Mesothelial cell of epicardium (in vitro differentiated cells): ENCODE measurements at places on chromosomes 2 and 18.

DNA sequence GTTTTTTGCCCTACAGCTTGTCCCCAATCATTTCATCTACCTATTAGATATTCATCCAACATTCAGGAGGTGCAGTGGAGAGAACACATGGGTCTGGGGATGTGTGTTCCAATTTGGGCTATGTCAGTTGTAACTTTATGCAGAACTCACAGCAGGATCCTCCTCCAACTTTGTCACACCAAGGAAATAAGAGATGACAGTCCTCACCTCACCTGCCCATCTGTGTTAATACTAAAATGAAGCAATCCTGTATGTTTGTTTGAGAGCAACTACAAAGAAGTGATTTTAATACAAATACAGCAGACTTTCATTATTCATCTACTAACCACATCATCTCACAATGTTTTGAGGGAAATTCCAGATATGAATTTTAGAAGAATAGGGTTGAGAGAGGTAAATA, 126.7 kb downstream of the ARHGAP15 start:
- DNase-seq, result no peak

DNA sequence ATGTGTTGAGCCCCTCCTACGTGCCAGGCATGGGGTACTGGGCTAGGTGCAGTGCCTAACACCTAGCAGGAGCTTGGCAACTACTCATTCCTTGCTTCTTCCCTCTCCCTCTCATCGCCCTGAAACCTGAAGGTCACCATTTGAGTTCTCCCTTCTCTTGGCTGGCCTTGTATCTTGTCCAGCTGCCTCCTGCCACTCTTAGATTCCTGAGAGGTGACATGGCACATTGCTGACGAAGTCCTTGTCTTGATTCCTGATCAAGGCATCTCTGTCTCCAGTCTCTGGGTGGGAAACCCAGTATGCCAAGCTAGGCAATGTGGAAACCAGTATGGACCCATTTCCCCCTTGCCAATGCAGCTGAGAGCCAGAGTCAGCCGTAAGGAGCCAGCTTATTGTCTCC, 9.0 kb upstream of the EFR3B start:
- DNase-seq, result no peak

DNA sequence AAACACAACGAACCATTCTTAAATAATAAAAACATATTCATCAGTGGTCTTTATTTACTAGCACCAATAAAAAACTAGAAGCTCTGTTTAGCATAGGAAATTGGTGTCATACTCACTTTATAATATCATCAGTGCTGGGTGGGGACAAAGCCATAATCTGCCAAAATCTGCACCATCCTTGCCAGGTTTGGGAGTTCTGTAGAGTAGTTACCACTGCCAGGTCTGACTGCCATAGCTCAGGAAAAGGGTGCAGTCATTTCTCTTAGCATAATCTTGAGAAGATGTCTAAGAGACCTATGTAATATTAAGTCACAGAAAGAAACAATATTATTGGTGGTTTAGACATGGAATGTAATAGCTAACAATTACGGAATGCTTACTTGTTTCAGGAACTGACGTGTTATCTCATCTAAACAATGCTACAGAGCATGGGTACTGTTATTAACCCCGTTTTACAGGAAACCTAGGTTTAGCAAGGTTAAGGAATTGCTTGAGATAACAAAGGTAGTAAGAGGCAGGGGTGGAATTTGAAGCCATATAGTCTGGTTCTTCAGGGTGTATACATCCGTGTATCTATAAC, 1.6 kb upstream of the MARCHF7 start:
- DNase-seq, result no peak

DNA sequence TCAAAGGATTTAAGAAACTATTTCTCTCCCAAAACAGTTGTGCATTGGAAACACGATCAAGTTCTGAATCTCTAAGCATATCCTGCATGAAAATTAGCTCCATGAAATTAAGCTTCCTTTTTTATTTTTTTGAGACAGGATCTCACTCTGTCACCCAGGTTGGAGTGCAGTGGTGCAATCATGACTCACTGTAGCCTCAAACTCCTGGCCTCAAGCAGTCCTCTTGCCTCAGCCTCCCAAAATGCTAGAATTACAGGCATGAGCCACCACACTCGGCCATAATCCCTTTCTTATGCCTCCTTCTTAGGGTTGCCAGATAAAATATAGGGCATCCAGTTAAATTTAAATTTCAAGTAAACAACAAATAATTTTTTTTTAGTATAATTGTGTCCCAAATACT, 124.4 kb downstream of the ARL4C start:
- no peak for DNase-seq

DNA sequence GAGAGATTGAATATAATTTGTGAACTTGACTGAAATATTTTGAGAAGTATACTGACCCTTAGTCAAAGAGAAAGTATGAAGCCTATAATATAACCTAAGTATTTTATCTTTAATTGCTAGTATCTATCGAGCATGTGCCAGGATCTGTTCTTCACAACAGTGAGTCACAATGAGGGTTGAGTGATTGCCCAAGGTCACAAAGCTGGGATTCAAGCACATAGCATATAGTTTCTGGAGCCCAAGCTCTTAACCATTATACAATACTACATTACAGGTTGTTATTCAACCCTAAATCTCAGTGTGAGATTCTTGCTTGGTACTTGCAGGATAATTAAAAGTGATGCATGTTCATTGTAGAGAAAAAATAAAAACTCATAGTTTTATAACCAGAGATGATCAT, 97.2 kb downstream of the RAB3GAP1 start:
- DNase-seq, result no peak

- no peak for DNase-seq
These were observed 168.1 kb upstream of the ID2 start for GRCh38 chr2:8513601-8514273.

- DNase-seq, result no peak
These were observed 462.1 kb downstream of the ERBB4 start for GRCh38 chr2:212076456-212076855.

DNA sequence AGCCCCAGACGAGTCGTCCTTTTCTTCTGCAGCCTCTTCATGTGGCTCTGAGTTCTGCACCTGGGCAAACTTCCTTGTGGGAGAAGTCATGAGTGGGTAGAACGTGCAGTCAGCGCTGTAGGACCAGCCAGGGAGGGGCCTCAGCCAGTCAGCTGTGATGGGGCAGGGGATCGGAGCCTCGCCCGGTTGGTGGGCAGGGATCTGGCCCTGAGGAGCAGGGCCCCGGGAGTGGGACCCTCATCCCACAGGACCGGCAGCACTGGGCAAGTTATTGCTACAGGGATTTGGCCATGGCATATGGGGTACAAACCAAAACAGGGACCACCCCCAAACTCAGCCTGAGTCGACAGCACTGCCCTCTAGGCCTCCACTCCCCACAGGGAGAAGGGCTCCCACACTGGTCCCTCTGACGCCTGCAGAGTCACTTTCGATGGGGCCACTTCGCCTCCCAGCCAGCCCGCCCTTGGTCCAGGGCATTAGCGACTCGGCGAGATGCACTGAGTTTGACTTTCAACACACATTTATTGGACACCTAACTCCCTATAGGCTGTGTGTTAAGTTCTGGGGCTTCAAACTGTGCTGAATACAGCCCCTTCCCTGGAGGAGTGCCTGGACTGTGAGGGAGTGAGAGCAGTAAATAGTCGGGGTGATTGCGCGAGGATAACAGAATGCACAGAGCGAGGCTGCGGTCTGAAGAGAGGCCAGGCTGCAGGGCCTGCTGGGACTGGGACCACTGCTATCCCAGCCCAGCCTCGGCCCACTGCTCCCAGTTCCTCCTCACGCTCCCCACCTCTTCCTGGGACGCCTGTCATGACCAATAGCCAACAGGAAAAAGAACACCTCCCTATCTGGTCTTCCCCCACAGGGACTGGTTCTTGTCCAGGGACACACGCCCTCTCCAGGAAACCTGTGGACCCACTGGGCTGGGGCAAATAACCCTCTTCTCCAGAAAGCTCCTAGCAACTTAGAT, 55.9 kb downstream of the SDC1 start:
- DNase-seq, result no peak

DNA sequence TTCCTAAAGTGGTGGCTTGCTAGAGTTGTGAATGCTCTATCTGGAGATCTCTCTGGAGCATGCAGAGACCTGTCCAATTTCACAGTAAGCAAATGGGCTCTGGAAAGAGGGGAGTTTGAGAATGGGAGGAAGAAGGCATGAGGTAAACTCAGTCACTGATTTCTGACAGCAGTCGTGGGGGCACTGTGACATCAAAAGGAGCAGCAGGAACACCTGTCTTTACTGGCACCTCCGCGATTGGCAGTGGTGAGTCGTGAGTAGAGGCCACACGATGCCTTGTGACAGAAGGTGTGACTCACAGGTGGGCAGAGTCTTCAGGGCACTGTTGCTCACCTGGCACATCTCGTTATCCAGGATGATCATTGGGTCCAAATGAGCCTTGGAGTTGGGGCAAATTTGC, 38.8 kb upstream of the CAVIN2 start:
- no peak for DNase-seq

DNA sequence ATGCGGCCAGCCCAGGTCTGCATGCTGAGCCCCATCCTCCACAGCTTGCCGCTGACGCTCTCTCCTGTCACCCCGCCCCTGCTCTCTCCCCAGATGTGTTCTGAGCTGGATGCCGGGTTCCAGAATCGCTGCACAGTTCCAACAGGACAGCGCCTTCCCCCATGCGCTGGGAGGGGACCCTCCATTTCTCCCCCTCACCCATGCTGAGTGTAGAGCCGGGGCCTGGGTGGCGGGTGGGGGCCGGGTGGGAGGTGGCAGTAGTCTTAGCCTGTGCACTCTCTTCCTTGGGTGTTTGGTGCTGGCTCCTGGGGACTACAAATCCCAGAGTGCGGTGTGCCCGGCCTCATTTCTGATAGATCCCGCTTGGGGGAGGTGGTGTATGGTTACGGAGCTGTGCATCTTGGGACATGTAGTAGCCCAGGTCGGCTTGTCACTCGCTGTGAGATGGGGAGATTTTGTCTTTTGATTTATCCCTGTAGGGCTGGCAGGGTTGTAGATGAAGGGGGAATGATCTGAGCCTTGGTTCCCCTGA, 6.8 kb downstream of the DNAJB2 start:
- DNase-seq, result no peak

- DNase-seq, result peak; percentile 20
These were observed 1.1 kb upstream of the DUSP2 start for GRCh38 chr2:96146153-96146880.

DNA sequence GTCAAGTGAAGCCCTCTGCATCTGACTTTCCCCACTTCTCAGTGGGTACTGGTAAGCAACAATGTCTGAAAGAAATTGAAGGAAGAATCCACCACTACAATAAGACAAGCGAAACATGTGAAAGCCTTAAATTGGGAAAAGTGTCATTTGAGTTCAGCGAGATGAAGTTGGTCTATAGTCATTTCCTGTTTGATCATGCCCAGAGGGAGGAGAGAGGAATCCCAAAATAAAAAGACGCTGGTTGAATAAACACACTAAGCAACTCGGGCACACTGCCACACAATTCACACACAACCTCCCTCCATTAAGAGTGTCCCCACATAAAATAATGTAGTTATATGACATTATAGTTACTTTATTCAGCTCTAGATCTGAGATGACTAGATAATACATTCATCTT, 166.1 kb downstream of the CBLN2 start:
- no peak for DNase-seq

DNA sequence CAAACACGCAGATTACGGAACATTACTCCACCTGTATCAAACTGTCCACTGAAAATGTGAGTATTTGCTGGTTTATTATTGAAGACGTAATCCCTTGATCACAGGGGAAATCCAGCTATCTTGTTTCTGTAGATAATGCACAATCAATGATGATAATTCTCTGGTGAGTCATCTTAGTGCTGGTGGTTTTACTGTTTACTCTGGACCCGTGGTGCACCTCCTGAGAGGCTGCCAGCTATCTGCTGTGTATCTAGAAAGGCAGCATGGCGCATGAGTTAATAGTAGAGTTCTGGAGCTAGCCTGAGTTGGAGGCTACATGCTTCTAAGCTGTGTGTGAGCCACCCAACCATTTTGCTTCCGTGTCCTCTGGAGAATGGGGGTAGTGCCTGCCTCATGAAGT, 6.5 kb downstream of the NCAPH start:
- no peak for DNase-seq

DNA sequence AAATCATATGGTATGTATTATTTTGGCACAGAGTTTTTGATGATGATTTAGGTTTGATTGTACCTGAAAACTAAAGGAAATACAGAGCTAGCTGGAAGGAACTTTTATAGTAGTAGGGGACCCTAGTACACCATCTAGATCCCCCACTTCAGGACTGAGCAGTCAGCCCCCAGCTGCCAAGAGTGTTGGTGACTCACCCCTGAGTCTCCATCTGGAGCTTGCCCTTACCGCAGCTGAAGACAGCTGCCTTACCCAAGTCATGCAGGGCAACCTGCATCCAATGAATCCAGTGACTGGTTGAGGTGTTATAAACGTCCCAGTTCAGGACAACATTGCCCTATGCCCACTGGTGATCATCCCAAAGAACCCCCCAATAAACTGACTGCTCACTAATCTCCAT, 15.3 kb downstream of the PMS1 start:
- DNase-seq, result no peak

DNA sequence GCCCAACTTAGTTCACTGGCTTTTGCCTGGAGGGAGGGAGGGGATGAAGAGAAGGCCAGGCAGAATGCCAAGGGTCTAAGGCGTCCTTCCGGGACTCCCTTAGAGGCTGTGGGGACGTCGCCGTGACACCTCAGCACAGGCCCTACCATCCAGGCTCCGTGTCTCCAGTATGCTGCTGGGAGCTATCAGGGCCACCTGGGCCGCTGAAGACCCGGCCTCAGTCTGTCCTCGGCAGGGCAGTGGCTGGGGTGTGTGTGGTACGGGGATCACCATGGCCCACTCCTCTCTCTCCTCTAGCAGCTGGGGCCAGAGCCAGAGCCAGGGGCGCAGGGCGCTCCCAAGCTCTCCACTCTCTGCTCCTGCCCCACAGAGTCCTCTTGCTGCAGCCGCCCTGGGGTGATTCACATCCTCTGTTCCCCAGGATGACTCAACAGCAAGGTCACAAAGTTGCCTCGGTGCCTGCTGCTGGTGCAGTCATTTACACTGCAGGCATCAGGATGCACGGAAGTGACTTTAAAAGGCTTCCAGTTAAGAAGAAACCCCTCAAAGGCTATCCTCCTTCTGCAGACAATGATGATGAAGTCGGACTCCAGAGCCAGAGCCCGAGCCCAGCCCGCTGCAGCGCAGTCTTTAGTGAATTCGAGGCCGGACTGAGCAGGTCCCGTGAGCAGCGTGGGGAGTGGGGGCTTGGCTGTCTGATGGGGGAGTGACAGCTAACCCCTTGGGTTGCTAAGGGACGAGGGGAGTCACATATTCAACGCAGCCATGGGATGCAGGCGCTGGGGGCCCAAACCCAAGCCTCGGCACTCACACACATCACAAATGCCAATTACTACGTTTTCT, 31.9 kb downstream of the SNORC start:
- DNase-seq, result no peak

- no peak for DNase-seq
These were observed 37.4 kb downstream of the EPAS1 start for GRCh38 chr2:46334389-46335271.

- DNase-seq, result no peak
These were observed 63.7 kb upstream of the FANCL start for GRCh38 chr2:58304843-58305242.

DNA sequence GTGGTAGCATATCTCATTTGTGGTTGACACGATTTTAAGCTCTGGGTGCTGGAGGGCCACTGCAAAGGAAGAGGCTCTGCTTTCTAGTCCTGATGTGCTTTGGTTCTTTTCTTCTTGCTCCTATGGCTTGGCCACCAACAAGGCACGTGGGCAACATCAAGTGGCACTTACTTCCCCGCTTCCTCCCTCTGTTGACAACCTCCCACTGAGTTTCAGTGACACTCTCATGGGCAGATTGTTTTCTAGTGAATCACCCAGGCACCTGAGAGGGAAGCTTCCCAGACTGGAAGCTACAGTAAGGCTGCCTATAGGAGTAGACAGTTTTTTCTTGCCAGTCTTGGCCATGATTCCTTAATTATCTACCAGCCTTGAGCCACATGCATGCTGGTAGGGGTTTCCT, 89.0 kb downstream of the NBAS start:
- DNase-seq, result no peak
